Jurkat, Clone E6-1 (cell line): ENCODE measurements at places on chromosomes 6 and 20.

DNA sequence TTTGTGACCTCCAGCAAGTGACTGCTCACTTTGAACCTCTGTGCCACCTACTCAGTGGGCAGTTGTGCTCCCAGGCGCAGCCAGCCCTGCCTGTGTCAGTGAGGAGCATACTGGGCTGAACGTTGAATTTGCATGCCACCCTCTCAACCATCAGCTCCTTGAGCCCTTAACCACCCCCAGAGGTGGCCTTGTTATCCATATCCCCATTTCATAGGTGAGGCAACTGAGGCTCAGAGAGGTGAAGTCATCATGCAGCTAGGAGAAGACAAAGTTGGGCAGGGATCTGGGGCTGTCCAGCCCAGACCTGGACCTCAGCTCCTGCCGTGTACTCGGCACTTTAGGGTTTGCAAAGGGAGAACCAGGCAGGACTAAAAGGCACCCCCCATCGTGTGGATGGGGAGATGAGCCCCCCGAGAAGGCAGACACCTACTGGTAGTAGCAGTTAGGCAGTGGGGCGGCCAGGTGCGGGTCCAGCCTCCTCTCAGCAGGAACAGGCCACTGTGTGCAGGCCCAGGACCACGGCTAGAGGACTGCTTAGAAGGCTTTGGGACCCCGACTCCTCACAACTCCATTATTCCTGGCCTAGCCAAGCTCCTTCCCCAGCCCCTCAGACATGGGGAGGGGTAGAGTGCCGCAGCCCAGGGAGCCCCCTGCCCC, 100.8 kb upstream of the MYL9 start:
- DNase-seq = no peak

DNA sequence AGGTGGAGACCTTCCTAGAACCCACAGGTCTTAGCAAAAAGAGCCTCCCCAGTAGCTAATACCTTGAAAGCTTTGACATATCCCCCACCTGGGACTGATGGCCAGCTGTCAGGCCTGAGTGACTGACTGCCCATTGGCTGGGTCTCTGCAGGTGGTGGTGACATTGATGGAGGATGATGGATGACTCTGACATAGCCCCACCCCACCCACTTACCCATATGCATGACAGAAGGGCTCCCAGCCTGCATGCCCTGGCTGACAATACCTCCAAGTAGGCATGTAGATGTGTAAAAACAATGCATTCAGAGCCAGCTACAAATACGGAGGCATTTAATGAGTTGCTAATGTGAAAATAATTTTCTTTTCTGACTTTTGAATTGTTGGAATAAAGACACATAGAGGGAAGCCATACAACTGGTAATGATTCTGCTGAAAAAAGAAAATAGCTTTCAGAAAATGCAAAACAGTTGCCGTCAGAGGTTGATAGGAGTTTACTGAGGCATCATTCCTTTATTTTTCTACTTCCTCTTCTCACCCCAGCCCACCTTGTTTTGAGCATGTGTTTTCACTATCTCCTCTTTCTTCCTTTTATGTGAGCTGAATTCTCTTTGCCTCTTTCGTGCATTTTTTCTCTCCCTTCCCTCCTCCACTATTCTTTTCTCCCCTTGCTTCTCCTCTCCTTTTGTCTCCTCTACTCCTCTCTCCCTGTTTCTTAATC, 70.6 kb downstream of the OLIG3 start:
- no peak for DNase-seq

DNA sequence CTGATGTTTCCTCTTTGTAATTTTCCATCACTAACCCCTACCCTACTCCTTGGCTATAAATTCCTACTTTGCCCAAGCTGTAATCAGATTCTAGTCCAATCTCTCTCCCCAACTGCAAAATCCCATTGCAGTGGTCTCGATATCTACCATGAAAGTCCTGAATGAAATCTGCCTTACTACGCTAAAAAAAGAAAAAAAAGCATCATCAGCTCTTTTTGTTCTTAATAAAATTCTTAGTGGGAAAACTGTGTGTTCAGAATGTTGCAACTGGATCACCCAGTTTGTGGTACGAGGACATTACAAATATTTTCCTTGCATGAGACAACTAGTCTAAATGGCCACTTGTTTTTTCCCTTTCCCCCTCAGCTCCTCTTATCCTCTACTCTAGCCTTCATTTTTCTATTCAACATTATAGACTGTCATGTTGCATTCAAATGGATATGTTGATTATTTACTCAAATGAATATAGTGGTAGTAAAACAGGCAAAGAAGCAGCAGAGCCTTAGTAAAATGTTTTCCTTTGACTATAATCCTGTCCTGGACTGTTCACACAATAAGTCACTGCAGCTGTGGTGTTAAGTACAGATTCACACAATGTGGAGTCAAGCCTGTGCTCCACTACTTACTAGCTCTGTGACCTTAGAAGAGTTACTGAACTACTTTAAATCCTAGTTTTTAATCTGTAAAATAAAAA, 527.1 kb upstream of the MARCKS start:
- no peak for DNase-seq

DNA sequence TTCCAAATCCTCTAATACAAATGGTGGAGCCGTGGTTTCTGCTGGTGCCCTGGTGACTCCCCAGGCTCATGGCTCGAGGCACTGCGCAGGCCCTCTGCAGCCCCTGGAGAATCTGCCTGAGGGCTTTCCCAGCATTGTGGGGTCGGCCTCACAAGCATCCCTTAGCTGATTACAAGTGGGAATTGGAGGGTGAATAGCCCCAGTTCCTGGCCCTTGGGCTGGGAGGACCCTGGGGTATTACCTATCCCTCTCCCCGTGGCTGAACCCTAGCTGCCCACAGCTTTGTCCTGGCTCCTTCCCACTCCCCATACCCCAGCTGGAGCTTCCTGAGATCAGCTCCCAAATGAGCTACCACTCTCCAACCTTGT, 212.2 kb upstream of the CST7 start:
- DNase-seq = no peak

DNA sequence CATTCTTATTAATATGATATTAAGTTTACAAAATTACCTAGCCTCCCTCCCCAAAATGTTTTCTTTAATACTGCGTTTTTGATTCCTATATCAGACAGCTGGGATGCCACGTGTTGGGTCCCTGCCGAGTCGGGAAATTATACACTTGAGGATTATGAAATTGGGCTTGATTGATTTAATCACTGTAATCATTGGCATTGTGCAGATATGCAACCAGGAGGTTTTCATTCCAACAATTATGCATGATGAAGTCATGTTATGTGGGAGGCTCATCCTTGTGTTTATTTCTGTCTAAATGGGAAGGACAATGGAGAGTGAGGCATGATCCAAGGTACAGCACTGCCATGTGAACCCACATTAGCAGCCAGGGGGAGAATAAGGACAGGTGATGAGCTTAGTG, 30.6 kb upstream of the RIPOR2 start:
- no peak for DNase-seq

- no peak for DNase-seq
Observed at GRCh38 chr20:59931511-59932312, 1.7 kb downstream of the SYCP2 start.

GRCh38 chr6:112931832-112932231, 584.7 kb downstream of the RFPL4B start:
- DNase-seq = no peak

DNA sequence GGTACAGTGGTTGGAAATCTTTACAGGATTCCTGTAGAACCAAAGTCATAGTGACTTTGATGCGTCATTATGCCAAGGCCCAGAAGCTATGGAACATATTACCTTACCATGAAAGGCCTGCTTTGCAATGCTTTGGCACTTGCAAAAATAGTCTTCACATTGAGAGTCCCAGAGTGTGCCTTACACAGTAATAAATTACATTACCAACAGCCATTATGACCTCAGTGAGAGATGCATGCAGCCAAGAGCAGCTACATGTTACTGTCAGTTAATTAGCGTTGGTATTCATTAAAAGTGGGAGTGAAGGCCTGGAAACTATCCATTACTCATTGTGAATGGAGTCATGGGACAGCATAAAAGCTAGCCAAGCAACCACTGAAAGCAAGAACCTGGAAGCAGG, 39.2 kb upstream of the HDDC2 start:
- DNase-seq = no peak

DNA sequence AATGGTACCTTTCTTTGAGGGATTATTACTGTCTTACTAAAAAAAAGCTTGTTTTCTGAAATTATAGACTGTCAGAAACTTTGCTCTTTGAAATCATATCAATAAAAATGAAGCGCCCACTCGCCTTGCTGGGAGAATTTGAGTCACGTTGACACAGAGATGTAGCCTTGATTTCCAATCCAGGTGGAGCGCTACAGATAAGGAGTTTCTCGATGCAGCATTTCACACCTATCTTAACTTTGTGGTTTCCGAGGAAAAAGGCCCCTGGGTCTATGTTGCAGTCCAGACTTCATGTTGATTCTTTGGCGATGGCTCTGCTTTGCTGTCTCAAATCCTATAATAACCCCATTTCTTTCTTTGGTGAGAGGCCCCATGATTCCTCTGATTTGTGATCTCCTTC, 158.1 kb upstream of the ARG1 start:
- no peak for DNase-seq
